ENCODE measurements at places on chromosomes 11 and 22.

DNA sequence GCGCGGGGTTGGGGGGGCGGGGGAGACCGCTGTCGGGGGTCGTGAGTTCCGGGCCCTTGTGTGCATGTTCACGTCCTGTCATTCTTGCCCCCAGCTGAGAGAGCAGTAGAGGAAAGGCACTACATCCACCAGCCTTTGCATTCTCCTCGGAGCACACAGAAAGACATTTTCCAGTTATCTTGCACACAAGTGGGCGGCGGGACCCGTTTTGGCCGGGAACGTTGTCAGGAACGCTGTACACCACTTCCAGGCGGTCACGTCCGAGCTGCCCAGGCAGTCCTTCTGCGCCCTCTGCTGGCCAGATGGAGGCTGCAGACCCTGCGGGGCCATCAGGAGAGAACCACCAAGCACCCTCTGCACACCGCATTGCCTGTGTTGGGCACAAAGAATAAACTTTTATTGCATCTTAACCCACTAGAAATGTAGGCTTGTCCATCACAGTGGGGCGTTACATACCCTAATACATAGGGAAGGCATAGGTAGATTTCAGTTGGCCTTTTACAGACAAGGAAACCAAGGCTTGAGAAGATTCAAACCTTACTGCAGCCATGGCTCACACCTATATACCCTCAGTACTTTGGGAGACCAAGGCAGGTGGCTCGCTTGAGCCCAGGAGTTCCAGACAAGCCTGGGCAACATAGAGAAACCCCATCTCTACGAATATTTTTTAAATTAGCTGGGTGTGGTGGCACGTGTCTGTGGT, 2.8 kb upstream of the CDKN1C start:
- peak; percentile 67 for DNase-seq

GRCh38 chr22:38782402-38783094, 11.4 kb downstream of the DNAL4 start:
- DNase-seq: no peak

- no peak for DNase-seq
Observed at GRCh38 chr11:30260813-30261212, 30.0 kb downstream of the FSHB start.

DNA sequence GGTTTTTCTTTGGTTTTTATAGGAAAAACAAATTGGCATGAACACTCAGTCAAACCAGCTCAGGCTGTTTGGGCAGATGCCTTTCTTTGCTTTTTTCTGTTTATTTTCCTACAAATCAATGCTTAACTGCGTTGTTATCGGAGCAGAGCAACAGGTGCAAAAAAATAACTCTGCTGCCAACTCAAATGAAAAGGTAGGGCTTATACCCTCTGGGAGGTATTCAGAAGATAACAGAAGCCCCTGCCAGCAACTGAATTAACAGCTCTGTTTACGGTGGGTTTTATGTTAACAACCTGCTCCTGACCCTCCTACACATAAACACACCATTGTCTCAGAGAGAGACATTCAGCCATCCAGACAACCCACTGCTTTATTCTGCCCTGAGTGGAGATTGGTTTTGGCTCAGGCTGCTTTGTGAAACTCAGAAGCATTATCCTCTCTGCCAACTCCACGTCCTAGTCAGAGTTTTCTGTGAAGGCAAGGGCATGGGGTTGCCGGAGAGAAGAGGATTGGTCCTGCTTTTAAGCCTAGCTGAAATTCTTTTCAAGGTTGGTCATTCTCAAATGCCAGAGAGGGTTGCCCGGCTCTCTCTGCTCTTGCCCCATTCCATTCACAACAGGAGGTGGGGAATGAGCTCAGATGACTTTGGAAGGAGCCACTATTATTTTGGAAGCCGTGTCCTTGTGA, 11.4 kb downstream of the EHF start:
- no peak for DNase-seq

DNA sequence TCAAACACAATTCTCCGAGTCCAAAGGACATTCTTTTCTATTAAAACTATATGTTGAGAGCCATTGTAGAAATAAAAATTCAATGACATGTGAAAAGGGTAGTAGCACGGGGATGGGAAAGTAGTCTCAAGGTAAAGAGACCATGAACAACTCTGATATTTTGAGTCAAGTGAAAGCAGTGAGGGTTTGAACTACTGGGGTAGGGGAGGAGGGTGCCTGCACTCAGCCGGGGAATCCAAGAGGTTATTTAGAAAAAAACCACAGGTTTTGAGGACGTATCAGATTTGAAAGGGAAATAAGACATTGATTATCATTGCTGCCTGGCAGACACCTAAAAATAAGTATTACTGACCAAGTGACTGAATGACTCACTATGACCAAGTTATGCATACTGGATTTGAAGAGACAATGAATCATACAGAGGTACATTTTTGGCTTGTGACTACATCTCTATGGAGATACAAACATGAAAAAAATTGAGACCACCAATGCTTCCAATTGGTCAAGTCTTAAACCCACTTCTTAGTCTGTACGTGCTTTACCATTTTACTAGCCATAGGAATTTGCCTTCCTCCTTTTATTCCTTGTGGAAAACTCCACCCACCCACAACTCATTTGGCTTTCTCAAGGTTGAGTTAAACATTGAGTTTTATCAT, 2.2 kb upstream of the OR52H1 start:
- no peak for DNase-seq

DNA sequence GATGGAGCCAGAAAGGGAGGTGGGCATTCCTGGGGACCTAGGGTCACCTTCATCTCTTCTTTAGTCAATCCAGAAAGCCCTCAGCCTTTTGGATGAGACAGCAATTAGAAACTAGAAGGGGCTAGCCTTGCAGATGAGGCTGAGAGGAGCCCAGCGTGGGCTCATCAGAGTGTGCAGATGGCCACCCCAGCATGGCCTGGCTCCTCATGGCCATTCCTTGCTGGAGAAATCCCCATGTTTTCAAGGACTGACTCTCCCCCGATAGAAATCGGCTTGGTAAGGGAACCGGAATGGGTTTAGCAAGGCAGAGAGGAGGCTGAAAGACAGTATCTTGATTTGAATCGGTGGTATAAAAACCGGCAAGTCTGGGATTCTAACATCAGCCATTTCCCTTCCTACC, 274.6 kb downstream of the BUD13 start:
- no peak for DNase-seq

DNA sequence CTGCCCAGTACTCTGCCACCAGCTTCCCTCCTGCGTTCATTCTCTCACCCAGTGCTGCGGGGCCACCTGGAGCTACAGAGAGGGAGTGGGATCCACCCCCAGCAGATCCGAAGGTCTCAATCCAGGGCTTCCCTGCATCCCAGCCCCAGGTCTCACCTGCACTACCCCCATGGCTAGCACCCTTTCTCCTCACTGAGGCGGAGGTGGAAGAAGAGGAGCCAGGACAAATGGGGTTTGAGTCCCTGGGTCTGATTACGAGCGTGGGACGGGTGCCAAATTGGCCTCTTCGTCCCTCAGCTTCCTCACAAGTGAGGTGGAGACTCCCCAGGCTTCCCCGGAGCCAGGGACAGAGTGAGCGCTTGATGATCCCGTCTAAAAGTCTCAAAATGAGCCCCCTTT, 64.2 kb downstream of the NFAM1 start:
- no peak for DNase-seq

DNA sequence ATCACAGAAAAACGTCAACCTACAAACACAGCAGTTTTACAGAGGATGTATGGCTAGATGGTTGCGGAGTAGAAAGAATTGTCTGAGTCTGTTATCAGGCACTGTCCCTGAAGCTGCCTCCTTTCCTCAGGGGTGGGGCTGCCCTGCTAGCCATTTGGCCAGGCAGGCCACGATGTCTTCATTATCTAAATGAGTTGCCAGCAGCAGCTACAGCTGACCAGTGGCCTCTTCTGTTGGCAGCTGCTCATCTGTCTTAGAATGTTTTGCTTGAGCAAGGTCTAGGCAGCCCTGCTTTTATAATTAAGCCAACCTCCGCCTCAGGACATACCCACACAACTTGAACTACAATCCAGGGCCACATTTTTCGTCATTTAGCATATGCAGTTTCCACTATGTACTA, 17.5 kb downstream of the SLC6A5 start:
- DNase-seq: no peak

DNA sequence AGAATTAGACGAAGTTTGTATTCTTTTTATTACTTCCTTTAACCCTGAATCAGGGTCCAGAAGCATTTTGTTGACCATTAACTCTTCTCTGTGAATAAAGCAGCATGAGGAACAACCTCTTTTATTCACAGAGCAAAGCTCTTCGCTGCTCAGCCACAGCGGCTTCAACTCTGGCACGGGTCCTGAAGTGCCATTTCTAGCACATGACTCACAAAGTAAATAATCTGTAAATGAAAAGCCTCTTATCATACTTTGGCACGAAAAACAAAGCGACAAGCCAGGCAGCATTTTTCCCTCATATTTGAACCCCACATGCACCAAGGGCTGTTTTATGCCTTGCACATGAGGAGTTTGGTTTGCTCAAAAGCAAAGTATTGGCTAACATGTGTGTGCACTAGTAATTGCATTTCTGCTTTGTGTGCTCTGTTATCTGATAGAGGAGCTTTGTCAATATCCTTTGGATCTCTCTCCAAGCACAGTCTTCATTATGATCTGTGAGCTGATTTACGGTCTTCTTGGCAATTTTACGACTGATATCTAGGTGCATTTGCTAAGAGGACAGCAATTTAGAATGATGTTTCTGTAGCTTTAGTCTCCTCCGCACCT, 33.0 kb upstream of the APOBEC3A start:
- DNase-seq: no peak

Data from stimulated activated CD8-positive, alpha-beta memory T cell treated with anti-CD3 and anti-CD28 coated beads, Interleukin-15, amount 100 ng/mL, for 4 hours (primary cell).